Activated T-helper 2 cell treated with anti-CD3 and anti-CD28 coated beads, Interferon-gamma antibody, Interleukin-2, Interleukin-4, amounts not matched to agents 10 μg/mL and 5 μg/mL and 100 μg/mL, durations not matched to agents 14 hours and 24 hours and 36 hours (primary cell): ENCODE measurements at places on chromosomes 4 and X. TPM values are rescaled to one million over a fixed set of nuclear protein-coding genes. Genes with fewer than 3 reads are reported as not detected.

DNA sequence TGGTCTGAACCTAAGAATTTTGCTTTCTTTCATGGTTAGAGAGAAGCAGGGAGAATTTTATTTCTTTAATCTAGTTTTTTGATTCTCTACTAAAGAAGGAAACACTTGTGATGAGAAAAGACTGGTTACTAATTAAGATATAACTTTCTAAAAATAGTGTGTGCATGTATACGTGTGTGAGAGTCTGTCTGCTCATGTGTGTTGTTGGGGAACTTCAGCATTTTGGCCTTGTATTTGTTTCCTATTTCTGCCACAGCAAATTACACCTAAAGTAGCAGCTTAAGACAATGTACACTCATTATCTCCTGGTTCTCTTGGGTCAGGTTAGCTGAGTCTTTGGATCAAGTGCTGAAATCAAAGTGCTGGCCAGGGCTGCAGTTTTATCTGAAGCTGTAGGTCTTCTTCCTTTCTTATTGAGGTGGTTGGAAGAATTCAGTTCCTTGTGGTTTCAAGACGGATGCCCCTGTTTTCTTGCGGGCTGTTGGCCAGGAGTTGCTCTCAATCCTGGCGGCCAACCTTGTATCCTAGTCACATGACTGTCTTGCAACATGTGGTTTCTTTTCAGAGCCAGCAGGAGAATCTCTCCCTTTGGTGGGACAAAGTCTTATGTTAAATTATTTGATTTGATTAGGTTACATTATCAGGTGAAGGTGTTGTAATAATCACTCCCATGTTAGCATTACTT, 188.4 kb upstream of the CLNK start:
- no peak for DNase-seq

- DNase-seq: no peak
Measured at GRCh38 chr4:76673362-76673761, 224.6 kb downstream of the SOWAHB start.

DNA sequence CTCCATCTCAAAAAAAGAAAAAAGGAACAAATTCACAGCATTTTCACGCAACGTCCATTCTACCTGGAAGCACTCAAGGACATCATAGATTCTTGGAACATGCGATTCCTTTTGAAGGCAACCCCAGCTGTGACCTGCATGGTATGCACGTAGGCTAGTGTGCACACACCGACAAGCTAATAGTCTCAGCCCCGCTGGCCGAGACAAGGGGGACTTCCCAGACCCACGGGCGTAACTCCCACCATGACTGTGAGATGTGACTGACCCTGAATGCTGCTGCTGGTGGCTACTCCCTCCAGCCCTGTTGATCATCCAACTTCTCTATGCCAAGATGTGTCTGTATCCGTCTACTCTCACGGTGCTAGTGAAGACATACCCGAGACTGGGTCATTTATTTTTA, 78.3 kb downstream of the CRLF2 start:
- DNase-seq: no peak

GRCh38 chrX:153495362-153495751, 577 bp downstream of the BGN start:
- DNase-seq: no peak

GRCh38 chrX:66163849-66164411, at the start of gene HEPH:
TSS of gene HEPH (plus strand) at chrX:66164247. CDS start at chrX:66170571, 6,324 bp downstream.
- DNase-seq: no peak

- DNase-seq: no peak
Measured at GRCh38 chrX:29257521-29257920, 670.3 kb downstream of the IL1RAPL1 start.

DNA sequence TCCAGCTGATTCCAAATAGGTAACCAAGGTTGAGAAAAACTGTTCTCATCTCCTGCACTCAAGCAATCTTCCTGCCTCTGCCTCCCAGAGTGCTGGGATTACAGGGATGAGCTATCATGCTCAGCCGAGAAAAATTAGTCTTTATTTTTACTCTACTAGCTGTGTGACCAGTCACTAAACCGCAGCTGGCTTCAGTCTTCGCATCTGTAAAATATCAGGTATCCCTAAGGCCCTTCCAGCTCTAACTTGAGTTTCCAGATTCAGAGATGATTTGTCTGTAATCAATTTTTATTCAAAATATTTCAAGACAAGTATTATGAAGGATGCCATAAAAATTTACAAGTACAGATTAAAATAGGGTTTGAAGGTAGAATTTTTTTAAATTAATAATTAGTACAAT, 3.5 kb downstream of the ADH6 start:
- no peak for DNase-seq

DNA sequence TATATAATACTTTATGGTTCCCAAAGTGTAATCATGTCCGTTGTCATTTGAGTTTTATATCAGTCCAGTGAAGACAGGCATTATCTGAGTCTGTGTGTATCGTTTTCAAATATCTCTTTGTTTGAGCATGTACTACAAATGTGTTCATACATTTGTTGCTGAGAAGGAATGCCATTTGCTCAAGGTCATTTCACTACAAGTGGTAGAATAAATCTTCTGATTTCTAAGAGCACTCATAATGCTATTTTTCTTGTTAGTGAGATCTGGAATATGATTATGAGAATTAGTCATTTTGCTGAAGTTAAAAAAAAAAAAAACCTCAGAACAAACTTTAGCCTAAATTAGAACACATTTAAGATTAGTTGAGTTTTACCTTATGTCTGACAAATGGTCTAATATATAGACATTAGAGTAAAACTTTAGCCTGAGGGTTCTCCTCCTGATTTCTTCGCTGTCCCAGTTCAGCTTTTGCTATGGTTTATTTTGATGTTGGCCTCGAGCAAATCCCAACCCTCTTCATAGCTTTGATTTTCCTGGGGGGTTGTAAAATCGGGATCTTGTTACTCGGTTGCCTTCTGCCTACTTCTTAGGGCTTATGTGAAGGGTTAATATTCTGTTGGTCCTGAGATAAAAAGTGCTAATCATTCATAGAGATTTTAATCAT, 87.1 kb downstream of the TMEM131L start:
- DNase-seq: no peak

DNA sequence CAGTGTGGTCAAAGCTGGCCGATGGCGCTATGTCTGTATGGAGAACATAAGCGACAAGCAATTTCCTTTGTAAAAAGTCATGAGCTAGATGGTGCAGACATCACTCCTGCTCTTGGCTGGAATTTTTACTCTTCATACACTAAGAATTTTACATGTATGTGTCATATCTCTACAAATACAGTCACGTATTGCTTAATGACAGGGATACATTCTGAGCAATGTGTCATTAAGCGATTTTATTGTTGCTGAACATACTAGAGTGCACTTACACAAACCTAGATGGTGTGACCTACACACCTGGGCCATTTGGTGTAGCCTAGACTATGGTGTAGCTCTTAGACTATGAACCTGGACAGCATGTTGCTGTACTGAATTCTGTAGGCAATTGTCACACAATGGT, 185.4 kb downstream of the SOWAHB start:
- DNase-seq: no peak

DNA sequence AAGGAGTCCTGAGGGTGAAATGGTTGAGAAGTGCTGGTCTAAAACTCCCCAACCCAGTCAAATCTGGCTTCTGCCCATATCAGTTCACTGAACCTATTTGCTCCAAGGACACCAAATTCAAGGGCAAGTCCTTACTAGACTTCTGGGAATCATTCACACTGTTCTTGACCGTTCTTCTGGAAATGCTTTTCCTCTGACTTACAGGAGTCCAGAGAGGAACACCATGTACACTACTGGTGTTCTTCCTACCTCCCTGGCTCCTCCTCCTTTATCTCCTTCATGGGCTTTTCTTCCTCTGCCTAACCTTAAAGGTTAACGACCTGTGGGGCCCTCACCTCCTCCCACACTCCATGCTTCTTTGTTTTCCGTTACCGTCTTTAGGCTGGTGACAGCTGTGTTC, 281.3 kb downstream of the FRMPD4 start:
- no peak for DNase-seq

- DNase-seq: no peak
Measured at GRCh38 chrX:68743754-68744153, 85.1 kb upstream of the EFNB1 start.

DNA sequence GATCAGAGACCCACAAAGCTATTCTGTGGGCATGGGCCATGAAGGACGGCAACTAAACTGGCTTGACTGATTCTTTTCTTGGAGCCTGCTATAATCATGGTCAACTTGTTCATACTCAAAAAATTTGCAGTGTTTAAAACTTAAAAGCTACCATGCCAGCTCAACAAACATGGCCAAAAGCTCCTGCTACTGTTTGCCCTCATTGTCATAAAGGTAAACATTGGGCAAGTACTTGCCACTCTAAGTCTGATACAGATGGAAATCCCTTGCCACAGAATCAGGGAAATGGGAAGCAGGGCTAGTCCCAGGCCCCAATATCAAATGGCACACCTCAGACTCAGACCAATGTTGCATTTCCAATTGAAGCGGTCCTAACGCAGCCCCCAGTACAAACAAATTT, 20.4 kb downstream of the UGT2B11 start:
- no peak for DNase-seq

DNA sequence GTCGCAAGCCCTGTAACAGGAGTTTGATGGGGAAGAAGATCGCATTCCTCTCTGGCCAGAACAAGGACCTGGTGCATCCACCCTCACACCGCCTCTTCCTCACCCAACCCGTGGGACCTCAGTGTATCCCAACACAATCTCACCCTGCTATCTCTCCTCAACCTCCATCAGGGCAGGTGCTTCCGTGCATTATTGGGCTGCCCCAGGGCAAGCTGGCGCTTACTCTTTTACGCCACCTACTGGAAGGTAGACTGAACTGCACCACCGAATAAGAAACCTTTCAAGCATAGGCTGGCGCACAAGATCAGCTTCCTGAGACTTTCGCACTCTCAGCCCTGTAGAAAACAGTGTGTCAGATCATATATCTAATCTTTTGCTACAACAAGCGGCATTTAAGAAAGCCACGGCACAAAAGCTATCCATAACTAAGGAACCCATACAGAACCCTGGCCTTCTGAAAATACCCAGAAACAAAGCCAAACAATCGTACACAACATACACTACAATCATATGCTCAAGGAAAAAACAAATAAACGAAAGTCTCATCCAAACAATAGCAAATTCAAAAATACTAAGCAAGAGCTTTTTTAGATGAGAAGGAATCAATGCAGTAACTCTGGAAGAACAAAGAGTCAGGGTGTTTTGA, 209.3 kb downstream of the UGT8 start:
- DNase-seq: peak; percentile 13

DNA sequence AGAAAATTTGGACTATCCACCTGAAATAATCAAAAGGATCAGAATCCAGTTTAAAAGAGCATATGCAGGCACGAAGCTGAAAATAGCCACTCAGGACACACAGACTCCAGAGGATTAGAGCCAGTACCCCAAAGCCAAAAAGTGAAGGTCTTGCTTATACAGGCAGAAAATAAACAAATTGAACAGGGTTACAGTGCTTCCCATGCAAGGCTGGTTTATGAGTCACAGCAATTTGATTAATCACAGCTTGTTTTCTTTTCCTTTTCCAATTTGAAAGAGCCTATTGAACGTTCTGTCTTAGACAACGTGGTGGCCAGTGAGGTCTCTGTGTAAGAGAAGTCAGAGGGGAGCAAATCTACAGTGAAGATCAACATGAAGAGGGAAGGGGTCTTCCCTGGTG, 10.2 kb downstream of the HGFAC start:
- no peak for DNase-seq

Gene STBD1
- total RNA-seq: 0.09 TPM in 2 replicates

Gene PHOX2B
- not detected in 2 replicates for total RNA-seq

Gene CCNB3
- 0.55 and 1.3 TPM in 2 replicates for total RNA-seq

Gene FGFBP1
- total RNA-seq: not detected in 2 replicates

Gene ESX1
- 0.11 and 0.34 TPM in 2 replicates for total RNA-seq

Gene ADAM29
- not detected in 2 replicates for total RNA-seq

Gene SHROOM2
- not detected in 2 replicates for total RNA-seq

Gene FDCSP
- not detected in 2 replicates for total RNA-seq
